ENCODE measurements at places on chromosomes 12 and 14.

GRCh38 chr12:68317047-68317667, 15.0 kb downstream of the MDM1 start:
- DNase-seq: peak; percentile 46

- no peak for DNase-seq
Measured at GRCh38 chr14:65906948-65907347, 494.4 kb downstream of the FUT8 start.

DNA sequence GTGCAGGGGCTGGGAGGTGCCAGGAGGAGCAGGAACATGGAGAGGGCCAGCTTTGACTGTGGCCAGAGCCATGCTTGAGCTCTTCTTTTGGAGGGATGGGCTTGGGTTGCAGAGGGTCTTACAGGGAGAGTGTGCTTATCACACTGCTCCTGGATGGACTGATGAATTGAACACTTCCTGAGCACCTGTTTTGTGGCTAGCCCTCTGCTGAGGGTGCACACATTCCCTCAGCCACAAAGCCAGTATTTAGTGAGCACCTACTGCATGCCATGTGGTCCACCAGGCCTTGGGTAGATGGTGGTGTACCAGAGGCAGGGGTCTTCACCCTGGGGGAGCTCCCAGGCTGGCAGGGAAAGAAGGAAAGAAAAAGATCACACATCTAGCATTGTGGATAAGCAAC, 118.9 kb downstream of the SLC25A47 start:
- DNase-seq: no peak

DNA sequence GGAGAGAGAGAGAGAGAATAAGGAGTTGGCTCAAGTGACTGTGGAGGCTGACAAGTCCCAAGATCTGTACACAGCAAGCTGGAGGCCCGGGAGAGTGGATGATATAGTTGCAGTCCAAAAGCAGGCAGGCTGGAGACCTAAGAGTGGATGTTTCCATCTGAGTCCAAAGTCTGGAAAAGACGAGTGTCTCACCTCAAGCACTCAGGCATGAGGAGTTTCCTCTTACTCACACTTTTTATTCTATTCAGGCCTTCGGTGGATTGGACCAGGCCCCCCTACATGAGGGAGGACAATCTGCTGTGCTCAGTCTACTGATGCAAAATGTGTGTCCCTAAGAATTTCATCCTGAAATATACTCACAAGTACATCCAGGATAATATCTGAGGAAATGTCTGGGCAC, 484.6 kb downstream of the VRK1 start:
- no peak for DNase-seq

- DNase-seq: no peak
Measured at GRCh38 chr14:69077841-69078240, 75.1 kb downstream of the DCAF5 start.

GRCh38 chr12:14723763-14724162, 27.4 kb upstream of the GUCY2C start:
- DNase-seq: peak; percentile 23

Measured in uterus (tissue), 4 donors.